CD4-positive, alpha-beta T cell treated with Interleukin-4 for 1 hour (primary cell): ENCODE measurements at places on chromosomes 4 and X.

GRCh38 chr4:30770049-30770549 is 49.9 kb downstream of the PCDH7 start:
- DNase-seq = no peak

GRCh38 chr4:154030746-154031145 is 241.9 kb upstream of the SFRP2 start:
- no peak for DNase-seq

GRCh38 chr4:143586080-143586479 is 72.6 kb downstream of the SMARCA5 start:
- no peak for DNase-seq

DNA sequence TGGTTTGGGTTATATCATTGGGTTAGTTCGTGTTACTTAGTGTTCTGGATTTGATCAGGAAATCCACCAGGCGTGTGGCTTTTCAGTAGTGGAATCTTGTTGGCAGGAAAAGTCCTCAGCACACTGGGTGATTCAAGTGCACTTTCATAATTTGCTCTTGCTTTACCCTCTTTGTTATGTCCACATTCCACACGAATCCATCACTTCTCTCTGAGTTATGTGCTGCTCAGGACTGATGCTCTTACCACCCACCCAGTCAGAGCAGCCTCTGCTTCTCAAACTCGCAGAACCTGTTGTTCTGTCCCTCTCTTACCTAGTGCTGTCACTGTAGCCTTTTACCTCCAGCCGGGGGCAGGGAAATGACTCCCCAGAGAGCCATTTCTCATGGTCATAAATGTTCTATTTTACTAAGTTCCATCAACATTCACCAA is 37.2 kb upstream of the SCRG1 start:
- DNase-seq = no peak

DNA sequence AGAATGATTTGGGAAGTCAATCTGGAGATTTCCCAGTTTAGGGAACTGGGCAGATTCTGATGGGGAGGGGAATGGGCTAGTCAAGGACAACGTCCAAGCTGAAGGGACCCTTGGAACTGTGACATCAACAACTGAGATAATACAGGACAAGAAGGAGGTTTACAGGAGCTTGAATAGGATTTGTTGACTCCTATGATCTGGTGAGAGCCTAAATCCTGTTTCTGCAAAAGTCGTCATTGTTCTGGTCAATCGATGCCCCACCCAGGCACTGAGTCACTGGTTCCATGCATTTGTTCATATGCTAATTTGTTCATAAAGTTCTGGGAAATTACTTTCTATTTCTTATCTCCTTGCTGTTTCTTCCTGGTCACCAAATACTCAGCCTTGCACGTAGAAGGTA is 15.3 kb upstream of the PDGFRA start:
- DNase-seq = no peak

DNA sequence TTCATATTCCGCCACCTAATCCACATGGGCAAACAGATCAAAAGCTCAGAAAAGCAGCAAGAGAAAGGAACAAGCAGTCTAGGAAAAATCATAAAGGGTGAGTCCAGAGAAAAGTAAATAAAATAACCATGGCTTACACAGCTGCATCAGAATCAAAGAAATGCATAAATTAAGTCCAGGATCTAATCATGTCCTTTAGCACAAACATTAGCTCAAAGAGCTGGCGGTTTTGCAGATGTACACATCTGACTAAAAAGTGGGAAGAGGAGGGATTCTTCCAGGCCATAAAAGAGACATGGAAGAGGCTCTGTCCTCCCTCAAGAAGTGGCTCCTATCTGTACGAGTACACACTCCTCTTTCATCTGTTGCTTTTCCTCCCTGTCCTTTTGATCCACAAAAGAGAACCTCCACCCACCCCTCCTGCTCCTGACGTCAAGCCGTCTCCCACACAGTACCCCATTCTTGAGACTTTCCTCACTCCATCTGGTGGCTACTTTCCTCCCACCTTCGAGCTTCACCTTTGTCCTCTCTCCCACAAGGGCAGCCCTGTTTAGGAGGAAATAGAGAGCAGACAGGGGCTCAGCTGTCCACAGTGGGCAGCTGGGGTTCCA is 92.5 kb downstream of the RASL11B start:
- DNase-seq = no peak
